ENCODE measurements at places on chromosomes 6 and 20.

GRCh38 chr6:26123675-26123946 is 36.4 kb downstream of the HFE start:
- DNase-seq = peak; percentile 53

DNA sequence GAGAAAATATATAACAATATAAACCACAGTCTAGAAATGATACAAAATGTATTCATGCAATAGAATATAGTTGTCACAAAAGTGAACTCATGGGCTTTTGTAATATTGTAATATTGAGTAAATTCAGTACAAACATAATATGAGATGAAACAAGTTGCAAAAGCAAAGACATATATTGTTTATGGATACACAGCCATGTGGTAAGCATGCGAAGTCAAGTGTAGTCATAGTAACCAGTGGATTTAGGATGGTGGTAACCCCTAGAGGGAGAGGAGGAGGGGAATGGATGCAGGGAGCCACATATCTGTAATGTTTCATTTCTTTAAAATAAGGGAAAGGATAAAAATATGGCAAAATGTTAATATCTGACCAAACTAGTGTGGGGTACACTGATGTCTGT is 47.3 kb downstream of the ARMC2 start:
- DNase-seq = no peak

DNA sequence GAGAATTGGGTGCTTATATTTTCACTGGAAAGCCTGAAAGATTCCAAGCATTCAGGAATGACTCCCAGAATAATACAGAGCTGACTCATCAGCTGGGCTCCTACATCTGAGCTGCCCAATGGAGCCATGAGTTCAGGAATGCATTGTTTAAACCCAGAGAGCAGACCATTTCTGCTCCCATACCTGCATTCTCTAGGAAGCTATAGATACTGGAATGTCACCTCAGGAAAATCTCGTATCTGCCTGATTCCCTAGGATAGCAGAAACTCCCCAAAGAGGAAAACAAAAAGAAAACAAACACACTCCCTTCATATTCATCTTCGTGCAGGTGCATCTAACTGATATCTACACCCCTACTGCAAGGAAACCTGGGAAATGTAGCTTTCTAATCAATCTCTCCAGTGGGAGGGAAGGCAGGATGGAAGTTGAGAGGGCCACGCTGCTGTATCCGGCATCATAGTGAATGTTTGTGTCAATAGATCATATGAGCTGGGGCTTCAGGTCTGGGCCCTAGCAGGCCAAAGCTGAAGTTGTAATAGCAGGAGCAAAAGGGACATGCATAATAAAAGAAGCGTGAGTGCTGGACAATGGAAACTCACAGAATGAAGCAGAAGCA is 8.2 kb upstream of the SLC2A12 start:
- no peak for DNase-seq

- no peak for DNase-seq
Observed at GRCh38 chr20:43408848-43409576, 48.7 kb upstream of the SRSF6 start.

DNA sequence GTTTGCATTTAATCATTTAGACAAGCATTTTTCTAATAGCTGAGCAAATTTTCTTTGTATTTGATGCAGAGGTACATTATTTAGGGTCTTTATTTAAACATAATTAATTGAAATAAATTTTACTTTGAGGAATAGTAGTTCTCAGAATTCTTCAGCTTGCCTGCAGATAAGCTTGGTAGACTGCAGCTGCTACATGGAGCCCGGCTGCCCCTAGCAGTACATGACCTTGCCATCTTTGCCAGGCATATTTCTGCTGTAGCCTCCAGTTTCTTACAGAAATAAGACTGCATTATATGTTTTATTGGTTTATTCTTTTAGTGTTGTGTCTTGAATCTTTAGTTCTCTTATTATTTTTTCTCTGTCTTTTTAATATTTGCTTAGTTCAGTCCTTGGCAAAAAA is 396.8 kb downstream of the QKI start:
- DNase-seq = no peak

DNA sequence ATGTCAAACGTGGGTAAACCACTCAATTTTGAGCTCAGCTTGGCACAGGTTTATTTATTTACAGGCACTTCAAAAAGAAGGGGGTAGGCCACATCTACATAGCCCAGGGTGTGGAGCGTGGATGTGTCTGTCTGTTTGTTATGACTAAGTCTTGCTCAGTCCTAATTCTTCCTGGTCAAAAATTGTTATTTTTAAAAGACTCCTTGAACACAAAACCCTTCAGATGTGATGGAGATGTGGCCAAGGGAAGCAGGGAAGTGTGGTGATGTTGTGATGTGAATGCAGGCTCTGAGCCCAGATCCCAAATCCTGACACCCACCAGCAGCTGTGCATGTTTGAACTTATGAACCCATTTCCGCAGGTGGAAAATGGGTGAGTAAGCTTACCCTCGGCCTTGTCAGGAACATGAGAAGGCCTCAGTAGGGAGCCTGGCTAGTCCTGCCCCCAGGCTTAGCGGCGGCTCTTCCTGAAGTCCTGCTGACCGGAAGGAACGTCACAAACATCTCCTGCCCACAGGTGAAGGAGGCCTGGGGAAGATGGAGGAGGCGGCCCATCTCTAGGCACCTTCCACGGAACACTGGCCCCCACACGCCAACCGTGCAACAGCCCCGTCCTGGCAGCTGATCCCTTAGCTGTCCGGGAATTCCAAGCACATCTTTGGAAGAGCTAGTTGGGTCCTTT is 119.7 kb downstream of the MYLK4 start:
- DNase-seq = no peak

DNA sequence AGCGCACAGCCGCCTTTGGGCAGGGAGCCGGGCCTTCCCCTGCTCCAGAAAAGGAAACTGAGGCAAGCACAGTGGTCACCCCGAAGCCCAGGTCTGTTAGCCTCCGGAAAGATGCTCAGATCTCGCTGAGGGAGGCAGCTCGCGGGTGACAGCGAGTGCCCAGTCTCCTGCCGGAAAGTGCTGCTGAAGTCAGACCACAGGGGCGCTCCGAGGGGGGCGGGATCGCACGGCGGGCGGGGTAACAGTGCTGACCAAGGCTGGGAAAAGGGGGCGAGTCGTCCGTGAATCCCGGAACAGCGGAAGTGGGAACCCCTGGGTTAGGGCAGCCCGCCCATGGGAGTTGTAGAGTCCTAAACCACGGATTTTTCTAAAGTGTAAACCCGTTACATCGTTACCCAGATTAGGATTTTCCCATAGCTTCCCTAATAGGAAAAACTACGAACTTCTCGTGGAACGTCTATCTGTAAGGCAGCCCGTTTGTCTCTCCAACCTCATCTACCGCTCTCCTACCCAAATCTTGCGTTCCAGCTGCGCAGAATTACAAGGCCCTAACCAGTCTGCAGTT is 504 bp downstream of the VPS16 start:
- DNase-seq = no peak

- no peak for DNase-seq
Observed at GRCh38 chr6:46263707-46264086, 92.9 kb upstream of the ENPP5 start.

DNA sequence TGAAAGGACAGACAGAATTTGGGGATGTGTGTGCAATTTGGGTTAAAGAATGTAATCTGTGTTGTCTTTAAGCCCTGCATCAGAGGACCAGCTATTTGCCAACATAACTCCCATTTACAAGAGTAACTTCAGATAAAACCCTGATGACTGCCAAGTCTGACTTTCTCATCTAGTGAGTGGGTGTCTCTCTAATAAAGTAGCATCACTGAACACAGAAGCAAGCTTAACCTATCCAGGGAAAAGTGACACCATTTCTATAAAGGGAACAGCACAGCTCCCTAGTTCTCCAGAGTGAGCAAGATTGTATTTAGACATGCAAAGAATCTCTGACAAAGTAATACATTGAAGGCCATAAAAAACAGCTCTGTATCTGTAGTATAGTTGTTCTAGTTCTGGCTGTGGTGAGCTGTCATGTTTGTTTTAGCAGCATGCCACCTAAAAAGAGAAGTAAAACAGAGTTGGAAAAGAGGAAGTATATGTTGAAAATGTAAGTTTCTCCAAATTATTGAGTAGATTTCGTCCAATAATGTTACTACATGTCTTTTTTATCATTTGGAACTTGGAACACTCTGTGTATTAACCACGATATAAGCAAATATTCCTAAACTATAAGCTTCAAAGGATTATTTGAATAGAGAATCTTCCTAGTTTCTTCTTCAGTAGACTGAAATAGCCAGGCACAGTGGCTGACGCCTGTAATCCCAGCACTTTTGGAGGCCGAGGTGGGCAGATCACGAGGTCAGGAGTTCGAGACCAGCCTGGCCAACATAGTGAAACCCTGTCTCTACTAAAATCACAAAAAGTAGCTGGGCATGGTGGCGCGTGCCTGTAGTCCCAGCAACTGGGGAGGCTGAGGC is 8.8 kb upstream of the PIM1 start:
- no peak for DNase-seq

GRCh38 chr6:11129908-11130565 is 18.5 kb upstream of the ERVFRD-1 start:
- no peak for DNase-seq

DNA sequence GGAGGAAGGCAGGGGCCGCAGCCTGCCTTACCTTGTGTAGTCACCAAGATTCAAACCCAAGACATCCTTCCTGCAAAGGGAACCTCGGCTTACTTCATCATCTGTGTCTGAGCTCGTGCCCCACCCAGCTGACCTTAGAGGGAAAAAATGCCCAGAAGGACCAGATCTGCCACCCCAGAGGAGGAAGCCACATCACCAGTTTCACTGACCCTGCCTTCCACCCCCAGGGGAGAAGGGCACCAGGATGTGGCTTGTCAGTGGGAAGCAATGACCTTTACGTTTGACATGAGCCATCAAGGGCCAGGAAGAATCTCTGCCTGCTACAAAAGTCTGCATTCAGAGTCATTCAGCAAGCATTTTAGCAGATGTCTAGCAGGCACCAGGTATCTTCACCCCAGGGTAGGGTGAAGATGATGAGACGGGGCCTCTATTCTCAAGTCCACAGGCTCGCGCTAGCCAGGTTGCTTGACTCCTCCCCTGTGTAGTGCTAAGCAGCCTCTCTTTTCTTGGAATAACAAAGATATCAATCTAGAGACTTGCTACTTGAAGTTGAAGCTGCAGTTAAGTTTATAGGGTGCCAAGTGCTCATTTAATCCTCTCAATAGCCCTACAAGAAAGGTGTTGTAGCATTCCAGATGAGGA is 28.1 kb downstream of the HM13 start:
- DNase-seq = no peak

DNA sequence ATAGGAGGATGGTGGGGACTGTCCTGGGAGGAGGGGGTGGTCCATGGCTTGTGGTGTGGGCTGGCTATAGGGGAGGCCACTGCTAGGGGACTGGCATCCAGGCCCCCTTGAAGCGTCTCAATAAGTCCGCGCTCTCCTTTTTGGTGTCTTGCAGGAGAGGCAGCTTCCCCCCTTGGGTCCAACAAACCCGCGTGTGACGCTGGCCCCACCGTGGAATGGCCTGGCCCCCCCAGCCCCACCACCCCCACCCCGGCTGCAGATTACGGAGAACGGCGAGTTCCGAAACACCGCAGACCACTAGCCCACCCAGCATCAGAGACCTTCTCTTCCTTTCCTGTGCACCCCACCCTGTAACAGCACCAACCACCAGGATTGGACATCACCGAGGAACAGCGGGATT is 2.8 kb upstream of the ZBTB9 start:
- no peak for DNase-seq

DNA sequence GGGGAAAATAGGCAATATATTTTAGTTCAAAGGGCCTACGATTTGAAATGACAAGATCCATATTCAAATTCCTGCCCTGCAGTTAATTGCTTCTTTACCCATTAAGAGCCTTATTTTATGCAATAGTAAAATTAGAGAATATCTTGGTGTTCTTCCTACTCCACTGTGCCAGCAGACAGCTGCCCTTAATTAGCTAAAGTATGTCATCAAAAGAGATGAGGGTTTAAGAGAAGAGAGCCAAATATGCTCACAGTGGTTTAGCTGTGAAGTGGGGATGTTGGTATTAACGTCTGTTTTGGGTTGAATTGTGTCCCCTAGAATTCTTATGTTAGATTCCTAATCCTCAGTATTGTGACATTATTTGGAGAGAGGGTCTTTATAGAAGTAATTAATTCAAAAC is 148.1 kb downstream of the MOXD1 start:
- no peak for DNase-seq

DNA sequence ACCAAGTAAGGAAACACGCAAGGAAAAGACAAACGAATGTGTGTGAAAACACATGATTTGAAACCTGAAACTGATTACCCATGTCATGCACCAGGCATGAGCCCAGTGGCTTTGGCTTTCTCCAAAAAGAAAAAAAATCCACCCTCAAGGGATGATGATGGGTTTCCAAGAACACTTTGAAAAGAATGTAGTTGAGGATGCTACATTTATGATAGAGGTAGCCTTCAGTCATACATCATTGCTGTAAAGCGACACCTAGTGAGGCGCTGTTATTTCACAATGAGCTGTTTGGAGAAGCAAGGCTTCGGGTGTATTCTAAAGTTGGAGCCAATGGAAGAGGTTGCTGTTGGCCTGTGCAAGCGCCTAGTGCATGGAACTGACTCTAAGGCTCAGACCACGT is 124.9 kb downstream of the SCML4 start:
- DNase-seq = no peak

GRCh38 chr6:157292202-157292601 is 31.1 kb downstream of the TMEM242 start:
- DNase-seq = no peak

DNA sequence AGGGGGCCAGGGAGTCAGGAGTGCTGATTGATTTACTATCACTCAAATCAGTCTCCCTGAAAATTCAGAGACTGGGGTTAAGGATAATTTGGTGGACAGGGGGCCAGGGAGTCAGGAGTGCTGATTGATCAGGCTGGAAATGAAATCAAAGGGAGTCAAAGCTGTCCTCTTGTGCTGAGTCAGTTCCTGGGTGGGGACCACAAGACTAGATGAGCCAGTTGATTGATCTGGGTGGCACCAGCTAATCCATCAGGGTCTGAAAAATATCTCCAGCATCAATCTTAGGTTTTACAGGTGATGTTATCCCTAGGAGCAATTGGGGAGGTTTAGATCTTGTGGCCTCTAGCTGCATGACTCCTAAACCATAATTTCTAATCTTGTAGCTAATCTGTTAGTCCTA is 6.1 kb upstream of the AFG1L start:
- DNase-seq = no peak

DNA sequence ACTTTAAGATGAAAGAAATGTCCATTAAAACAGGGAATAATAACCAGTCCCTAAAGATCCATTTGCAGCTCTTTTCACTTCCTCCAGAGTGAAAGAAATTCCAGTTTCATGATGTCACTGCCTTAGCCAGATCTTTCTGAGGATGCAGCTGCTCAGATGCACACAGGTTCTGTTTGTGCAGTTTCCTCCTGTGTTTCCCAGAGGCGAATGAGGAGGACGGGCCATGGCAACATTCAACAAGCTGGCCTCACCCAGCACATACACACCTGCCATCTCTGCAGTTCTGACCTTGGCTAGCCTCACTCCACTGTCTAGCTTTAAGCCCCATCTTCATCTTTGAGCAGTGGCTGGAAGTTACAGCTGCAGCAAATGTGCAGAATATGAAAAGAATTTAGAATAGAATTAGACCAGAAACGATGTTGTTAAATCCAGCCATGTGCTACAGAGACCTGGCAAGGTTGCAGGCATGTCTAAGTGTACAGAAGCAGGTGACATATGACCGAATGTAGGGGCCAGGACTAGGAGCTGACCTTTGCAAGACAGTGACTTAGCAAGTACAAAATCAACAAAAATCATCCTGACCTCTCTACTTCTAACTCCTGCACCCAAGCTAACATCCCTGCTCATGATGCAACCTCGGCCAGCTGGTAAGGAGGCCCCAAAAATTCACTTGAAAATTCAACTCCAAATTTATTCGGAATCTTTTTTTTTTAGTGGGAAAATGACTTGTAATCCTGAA is 35.0 kb downstream of the FAM50B start:
- no peak for DNase-seq

GRCh38 chr20:12372557-12372956 is 454.9 kb downstream of the BTBD3 start:
- no peak for DNase-seq

All from activated CD8-positive, alpha-beta memory T cell treated with anti-CD3 and anti-CD28 coated beads for 1 hour (primary cell).